ENCODE measurements at places on chromosomes 7 and 10. TPM values are rescaled to one million over a fixed set of nuclear protein-coding genes. Genes with fewer than 3 reads are reported as not detected.

REEP3 gene
- total RNA-seq: 17.7 TPM

OR9A2 gene
- total RNA-seq: not detected

GRCh38 chr7:138382862-138383565 is 77.0 kb upstream of the TRIM24 start:
- no peak for DNase-seq

DNA sequence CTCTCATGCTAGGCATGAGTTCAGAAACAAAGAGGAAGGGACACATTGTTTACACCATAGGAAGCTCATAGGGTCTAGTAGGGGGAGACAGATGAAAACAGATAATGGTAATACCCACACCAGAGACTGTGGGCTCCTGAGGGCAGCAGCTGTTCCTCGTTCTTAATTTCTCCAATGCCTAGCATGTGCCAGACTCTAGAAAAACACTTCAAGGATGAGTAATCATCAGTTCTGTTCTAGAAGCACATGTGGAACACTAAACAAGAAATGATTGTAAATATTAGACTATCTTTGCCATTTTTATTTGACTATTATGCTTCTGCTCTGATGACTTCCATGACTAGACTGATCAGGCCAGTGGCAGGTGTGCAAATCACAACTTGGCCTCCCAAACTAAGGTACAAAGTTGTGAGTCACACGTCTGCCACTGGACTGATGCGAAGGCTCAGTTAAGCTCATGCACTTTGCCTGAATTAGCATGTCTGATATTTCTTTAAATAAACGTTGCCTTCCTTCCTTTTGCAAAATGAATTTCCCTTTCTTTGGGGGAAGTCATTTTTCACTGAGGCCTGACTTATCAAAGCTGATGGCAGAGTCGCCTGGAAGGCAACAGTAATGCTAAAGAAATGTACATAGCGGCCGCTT is 89.2 kb upstream of the FGL2 start:
- no peak for DNase-seq

DNA sequence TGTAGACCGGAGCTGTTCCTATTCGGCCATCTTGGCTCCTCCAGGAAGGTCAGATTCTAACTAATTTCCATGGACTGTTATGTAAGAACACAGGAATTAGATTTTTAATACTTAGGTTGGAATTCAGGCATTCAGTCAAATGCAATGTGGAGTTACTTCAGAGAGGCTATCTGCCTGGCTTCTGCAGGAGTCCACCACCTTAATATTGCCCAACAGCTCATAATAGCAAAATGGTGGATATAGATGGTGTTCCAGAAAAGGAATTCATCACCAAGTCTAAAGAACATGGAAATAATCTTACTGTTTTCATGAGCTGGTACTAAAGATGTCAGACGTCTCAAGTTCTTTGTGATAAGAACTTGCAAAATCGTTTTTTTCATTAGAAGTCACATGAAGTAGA is 39.5 kb downstream of the CRHR2 start:
- no peak for DNase-seq

- DNase-seq: no peak
These were observed at the start of gene DPY19L1 for GRCh38 chr7:35037211-35037525. Gene DPY19L1, minus strand, starts transcription at chr7:35037485. Its CDS starts 91 bp downstream, at chr7:35037394.

DNA sequence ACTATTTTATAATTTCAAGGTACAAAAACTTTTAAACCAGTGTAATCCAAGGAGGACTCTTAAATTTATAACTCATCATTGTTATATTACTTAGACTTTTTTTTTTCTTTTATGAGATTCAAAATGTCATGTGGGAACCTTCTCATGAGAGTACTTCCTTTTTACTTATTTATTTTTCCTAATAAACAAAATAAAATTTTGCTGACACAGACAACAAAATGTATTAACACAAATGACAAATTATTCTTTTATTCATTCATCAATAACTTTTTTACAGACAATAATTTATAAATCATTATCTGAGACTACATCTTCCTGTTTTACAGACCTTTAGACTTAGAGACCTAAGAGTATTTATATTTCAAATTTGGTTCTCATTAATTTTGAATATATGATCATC is 706.2 kb downstream of the SUGCT start:
- DNase-seq: no peak

PRF1 gene
- 4.3 TPM for total RNA-seq

- DNase-seq: no peak
These were observed 10.4 kb upstream of the STOX1 start for GRCh38 chr10:68816796-68817412.

WIPF3 gene
- 5.5 TPM for total RNA-seq

DNA sequence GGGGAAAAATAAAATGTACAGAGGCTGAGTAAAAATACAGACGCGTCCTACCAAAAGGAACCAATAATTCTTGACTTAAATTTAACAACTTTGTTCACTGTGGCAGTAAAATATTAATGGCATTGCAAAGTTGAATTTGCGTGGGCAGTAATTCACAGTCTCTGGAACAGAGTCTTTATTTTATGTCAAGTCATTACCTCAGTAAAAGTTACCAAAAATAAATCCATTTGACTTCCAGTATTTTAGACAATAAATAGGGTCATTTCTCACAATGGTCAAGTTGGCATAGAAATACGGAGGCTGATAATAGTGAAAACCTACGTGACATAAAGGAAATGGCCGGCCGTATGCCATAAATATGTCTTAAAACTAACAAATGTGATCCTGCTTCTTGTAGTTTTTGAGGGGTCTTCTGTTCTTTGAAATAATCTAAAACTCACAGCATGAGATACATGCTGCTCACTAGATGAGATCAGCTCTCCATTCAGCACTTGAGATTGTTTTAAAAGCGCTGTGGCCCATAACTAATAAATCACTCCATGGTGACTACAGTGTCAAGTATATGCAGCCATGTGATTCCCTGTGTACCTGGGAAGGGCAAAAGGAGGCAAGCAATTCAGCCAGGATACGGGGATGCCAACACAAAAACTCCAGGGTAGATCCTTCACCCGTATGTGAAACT is 75.3 kb downstream of the DOCK4 start:
- DNase-seq: no peak

Measured in Right ventricle myocardium inferior (tissue), 1 donor.